Activated CD4-positive, CD25-positive, alpha-beta regulatory T cell (primary cell): ENCODE measurements at places on chromosomes 2 and 18.

- DNase-seq, result no peak
These were observed 7.1 kb upstream of the IL1RL1 start for GRCh38 chr2:102304268-102304667.

DNA sequence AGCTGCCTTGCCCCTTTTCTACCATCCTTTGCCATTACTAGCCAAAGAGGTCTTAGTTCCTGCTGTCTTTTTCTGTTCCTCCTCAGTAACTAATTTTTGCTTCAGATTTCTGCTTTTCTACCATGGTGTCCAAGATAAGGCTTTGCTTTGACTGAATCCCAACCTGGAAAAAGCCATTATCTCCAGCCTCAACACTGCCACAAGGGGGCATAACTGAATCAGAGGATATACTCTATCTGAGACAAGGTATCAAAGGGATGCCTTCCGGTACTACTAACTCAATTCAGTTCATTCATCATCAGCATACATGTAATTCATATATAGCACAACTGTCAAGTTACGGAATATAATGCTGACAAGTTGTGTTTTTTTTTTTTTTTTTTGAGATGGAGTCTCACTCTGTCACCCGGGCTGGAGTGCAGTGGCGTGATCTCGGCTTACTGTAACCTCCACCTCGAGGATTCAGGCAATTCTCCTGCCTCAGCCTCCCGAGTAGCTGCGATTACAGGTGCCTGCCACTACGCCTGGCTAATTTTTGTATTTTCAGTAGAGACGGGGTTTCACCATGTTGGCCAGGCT, 11.4 kb downstream of the OSGEPL1 start:
- no peak for DNase-seq

GRCh38 chr18:5964996-5965395, 69.7 kb upstream of the TMEM200C start:
- DNase-seq, result no peak

- no peak for DNase-seq
These were observed 118.6 kb downstream of the RBMS1 start for GRCh38 chr2:160375037-160375436.

GRCh38 chr2:240831594-240832204, 11.7 kb upstream of the KIF1A start:
- no peak for DNase-seq

GRCh38 chr18:44821924-44822323, 141.2 kb downstream of the SETBP1 start:
- DNase-seq, result no peak

DNA sequence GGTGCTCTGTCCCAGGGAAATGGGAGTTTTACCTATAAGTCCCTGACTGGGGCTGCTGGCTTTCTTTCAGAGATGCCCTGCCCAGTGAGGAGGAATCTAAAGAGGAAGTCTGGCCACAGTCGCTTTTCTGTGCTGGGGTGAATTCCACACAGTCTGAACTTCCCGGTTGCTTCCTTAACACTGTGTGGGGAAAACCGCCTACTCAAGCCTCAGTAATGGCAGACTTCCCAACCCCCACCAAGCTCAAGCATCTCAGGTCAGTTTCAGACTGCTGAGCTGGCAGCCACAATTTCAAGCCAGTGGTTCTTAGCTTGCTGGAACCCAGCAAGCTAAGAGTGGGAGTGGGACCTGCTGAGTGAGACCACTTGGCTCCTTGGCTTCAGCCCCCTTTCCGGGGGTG, 54.9 kb downstream of the NUP35 start:
- no peak for DNase-seq
